HAP-1 (cell line): ENCODE measurements at places on chromosomes 11 and 22.

GRCh38 chr11:12623869-12624268 lies 50.4 kb upstream of the TEAD1 start:
- DNase-seq = no peak

DNA sequence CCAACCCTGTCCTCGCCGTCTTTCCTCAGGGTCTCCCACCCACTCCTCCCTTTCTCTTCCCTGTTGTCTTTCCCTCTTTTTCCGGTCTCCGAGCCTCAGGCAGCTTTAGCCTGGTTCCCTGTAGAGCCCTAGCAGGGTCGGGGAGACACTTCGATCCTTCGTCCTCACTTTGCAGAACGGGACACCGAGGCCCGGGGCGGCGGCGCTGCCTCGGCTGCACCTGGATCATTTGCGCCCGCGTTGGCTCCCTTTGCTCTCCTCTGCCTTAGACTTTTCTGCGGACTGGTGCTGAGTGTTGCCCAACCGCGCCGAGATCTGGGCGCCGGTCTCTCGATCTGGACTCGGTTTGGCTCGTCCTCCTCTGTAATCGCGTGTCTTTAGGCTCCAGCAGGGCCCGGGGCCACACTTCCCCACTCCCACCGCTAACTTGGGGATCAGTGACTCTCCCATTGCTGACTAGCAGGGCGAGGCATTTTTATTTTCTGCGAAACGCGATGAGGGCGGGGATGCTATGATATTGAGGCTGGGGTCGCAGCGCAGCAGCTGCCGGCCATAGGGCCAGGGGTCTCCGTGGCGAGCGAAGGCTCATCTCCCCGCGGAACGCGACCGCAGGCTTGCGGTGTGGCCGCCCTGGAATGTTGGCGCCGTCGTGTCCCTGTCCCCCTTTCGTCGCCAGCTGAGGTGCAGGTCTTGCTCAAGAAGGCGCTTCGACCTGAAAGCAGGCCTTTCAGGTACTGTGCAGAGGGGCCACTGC lies 1.6 kb upstream of the E2F8 start:
- DNase-seq = no peak

DNA sequence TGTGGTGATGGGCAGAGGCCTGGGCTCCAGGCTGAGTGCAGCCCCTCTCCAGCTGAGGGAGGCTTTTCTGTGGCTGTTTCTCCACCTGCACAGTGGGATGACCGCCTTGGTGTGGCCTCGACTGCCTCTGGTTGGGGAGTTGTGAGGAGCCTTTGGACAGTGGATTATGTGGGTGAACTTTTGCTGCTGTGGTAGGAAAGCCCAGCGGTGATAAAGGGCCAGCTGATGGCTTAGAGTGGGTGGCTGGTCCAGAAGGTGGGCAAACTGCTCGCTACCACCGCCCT lies 1.4 kb upstream of the ESRRA start:
- no peak for DNase-seq

DNA sequence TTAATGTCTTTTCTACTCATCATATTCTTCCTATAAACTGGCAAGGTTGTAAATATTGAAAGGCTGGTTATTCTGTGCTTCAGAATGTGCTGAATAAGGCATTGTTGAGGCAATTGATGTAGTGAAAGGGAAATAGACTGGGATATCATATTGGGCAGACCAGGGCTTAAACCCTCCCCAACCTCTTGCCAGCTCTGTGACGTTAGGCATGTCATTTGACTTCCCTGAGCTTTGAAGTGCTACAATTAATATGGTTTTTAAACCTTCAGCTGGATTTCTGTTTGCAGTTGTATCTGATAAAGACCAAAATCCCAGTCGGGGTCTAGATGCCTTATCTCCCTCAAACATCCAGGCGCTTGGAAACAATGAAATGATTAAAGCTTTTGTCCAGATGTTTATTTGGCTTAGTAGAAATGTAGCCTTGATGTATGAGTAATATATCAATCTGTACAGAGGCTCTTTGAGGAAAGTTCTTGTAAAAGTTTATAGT lies 208.1 kb downstream of the DBX1 start:
- DNase-seq = peak; percentile 6
